M059J (cell line): ENCODE measurements at places on chromosomes 12 and 14. TPM values are rescaled to one million over a fixed set of nuclear protein-coding genes. Genes with fewer than 3 reads are reported as not detected.
A peak's percentile ranks its signal among the peaks of the same experiment; 100 is the strongest.

DNA sequence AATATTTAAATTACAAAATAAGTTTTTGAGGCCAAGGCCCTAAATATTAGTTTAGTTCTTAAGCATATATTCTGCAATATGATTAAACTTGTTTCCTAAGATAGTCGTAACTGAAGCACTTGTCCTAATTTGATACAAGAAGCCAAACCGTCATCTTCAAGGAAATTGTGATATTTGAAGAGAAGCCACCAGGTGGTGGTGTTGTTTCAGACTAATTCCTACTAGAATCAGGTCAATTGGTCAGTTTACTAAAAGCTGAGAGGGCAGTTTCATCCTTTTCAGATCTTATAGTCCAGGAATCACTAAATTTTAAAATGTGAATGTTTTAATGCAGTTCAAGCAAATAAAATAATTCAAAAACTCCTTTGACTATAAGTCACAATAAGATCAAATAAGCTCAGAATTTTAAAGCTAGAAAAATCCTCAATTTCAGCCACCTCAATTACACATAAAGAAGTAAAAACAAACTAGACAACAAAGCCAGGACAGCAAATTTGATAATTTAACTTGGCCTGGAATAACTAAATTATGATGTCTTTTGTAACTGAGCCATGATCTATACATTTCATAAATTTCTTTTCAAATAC lies 7.1 kb upstream of the ARL1 start:
- DNase-seq: peak; percentile 63

Gene MYH6
- not detected in 2 replicates for total RNA-seq

Gene TTC9
- 0.07 and 1.3 TPM in 2 replicates for total RNA-seq

DNA sequence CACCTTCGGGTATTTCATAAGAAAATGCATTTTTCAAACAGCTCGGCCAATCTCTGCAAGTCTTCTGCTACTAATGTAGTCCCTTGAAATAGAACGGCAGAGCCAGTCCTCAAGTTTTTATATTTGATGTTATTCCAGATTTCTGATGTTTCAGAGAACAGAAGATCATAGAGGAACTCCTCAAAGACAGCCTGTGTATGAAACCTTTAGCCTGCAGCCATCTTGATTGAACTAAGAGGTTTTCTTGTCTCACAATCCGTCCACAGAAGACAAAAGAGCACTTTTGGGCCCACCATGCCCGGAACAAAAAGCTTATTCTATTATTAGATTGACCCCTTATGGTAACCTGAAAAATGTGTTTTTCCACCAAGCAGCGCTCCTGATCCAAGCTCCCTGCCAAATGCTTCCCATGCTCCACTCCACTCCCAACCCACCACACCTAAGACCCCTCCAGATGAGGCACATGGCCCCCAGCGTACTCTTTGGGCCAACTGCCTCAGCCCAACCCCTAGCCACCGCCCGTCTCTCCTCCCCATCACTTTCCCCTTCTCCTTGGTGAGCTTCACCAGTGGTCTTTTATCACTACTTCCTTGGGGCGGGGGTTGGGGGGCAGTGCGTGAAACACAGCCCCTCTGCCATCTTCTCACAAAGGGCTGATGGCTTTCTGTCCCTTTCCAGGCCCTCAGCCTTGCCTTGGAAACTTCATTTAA lies 175.8 kb downstream of the CALM1 start:
- no peak for DNase-seq

- no peak for DNase-seq
These were observed 21.3 kb upstream of the RIN3 start for GRCh38 chr14:92492258-92492657.

GRCh38 chr12:130429656-130430505 lies 92.2 kb downstream of the PIWIL1 start:
- no peak for DNase-seq

Gene KRT72
- not detected in 2 replicates for total RNA-seq

Gene KLRF1
- total RNA-seq: 0.69 and 0.98 TPM in 2 replicates

Gene STAB2
- not detected in 2 replicates for total RNA-seq

- peak; percentile 41 for DNase-seq
These were observed 36.1 kb upstream of the KRAS start for GRCh38 chr12:25286837-25287236.

DNA sequence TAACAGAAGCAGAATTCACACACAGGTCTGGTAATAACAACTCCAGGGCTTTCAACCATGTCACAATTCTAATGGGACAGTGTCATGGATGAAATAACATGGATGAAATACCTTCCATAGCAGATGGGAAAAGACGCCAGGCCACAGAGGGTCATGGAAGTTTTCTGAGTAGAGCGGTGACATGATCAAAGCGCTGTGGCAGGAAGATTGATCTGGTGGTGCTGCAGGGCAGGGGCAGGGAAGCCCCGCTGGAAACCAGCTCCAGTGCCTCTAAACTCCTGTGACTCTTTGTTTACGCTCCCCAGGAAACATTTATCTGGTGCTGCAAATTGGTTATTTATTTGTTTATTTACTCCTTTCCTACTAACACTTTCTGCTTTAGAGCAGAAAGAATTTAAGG lies 108.3 kb upstream of the HMGA2 start:
- DNase-seq: no peak

DNA sequence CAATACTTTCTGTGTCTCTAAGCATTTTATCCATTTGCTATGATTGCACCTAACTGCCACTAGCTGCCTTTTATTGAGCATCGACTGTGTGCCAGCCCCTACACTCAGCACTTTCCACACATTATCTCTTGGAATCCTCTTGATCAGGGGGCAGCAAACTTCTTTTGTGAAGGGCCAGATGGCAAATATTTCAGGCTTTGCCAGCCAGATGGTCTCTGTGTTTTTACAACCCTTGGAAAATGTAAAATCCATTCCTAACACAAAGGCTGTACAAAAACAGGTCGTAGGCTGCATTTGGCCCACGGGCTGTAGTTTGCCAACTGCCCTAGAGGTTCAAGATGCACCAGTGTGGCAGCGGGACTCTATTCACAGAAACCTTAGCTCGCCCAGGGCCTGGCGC lies 19.5 kb downstream of the FOXN4 start:
- no peak for DNase-seq

DNA sequence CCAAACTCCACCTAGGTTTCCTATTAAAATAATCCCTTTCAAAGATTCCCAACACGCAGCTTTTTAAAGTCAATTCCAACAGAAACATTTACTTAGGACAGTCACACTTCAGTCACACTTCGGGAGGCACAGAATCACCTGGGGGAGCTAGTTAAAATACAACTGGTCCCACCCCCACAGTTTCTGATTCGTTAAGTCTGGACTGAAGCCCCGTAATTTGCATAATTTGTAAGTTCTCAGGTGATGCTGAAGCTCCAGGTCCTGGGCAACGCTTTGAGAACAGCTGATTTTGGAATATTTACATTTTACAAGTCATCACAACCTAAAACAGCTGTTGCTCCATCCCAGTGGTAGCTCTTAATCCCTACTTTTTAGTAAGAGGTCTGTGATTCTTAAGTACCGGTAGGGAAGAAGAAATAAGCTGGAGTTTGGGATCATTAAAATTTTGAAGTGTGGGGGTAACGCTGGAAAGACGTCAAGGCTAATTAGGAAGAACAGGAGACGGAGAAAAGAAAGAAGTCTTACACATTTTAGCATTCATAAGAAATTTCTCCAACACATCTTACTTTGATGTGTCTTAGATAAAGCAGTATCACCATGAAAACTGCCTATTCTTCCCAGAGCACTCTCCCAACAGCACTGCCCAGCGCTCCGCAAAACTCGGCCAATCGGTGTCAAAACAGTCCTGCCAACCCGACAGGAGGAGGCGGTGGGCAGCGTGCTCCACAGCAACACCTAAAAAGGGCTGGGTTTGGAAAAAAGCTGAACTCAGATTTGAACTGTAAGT lies 1.1 kb downstream of the IPO8 start:
- peak; percentile 61 for DNase-seq
